ENCODE measurements at places on chromosomes 5 and 9. TPM values are rescaled to one million over a fixed set of nuclear protein-coding genes. Genes with fewer than 3 reads are reported as not detected.

The HMMR gene
- total RNA-seq: 1.2 TPM

The PRSS3 gene
- 5.7 TPM for total RNA-seq

The PCDHGB2 gene
- total RNA-seq: 5.7 TPM

The OR1J2 gene
- total RNA-seq: not detected

The GCNT4 gene
- total RNA-seq: 2.5 TPM

The PCDHB16 gene
- 0.25 TPM for total RNA-seq

The KIF12 gene
- total RNA-seq: not detected

The SLC2A8 gene
- 5.5 TPM for total RNA-seq

The MYOZ3 gene
- total RNA-seq: 0.72 TPM

The IL5 gene
- not detected for total RNA-seq

The ANKRD18B gene
- not detected for total RNA-seq

The PHF24 gene
- 0.16 TPM for total RNA-seq

The BTNL8 gene
- total RNA-seq: not detected

The GFI1B gene
- not detected for total RNA-seq

The CIZ1 gene
- total RNA-seq: 47.8 TPM

The PAEP gene
- total RNA-seq: not detected

The TAF11L11 gene
- total RNA-seq: not detected

The C9 gene
- not detected for total RNA-seq

The TTC1 gene
- total RNA-seq: 43.4 TPM

The TAF11L10 gene
- not detected for total RNA-seq

The ELL2 gene
- total RNA-seq: 51.1 TPM

Data from fibroblast of the aortic adventitia (primary cell).